ENCODE measurements at places on chromosomes 1 and 21. TPM values are rescaled to one million over a fixed set of nuclear protein-coding genes. Genes with fewer than 3 reads are reported as not detected.

Gene AMY1B
- polyA plus RNA-seq = not detected

Gene ASCL5
- polyA plus RNA-seq = 0.23 TPM

DNA sequence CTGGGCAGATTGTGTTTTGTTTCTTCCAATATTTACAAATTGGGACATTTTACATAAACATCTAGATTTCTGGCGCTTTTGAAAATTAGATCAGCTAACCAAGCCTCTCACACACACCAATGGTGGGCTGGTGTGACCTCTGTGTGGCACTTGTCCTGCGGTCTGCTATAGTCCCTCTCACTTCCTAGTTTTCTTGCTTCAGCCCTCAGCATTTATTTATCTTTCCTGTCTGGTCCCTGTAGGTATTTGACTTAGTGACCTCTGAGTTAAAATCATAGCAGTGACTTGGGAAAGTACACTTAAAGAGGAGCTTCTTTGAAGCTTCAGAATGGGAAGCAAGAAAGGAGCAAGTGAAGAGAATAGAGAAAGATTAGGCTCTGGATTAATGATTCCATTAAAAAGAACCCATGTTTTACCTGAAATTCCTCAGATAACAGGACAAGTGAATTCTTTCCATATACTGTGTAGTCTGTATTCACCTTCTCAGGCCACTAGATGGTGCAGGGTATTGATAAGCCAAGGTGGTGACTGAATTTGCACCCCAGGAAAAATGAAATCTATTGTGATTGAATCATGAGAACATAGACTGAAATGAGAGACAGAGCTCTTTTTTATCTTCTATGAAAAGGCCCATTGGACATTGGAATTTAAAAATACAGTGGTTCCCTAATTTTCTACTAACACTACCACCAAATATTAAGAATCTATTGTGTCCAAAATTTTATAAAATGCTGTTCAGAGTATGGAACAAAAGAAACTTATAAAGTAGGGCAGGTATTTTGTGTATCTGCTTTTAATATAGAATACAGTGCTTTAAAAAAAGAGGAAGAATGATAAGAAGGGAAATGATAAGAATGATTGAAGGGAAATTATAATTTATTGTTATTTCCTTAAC, 7.1 kb upstream of the DIPK1A start:
- no peak for DNase-seq

GRCh38 chr1:30241681-30242080, 481.7 kb downstream of the MATN1 start:
- DNase-seq = no peak

- no peak for DNase-seq
These were observed 33.9 kb upstream of the ESRRG start for GRCh38 chr1:216757110-216757509.
